CD14-positive monocyte (primary cell): ENCODE measurements at places on chromosomes 7 and 10. TPM values are rescaled to one million over a fixed set of nuclear protein-coding genes. Genes with fewer than 3 reads are reported as not detected.
A peak's percentile ranks its signal among the peaks of the same experiment; 100 is the strongest.

GRCh38 chr7:100443096-100443840, 7.0 kb upstream of the PPP1R35 start:
- H3K27ac ChIP-seq = no peak overlapping the region
- DNase-seq = no peak
- peaks cover 23% of the 10 kb centered on the region for H3K4me1 ChIP-seq
- H3K36me3 ChIP-seq = no peaks in the 10 kb centered on the region

DNA sequence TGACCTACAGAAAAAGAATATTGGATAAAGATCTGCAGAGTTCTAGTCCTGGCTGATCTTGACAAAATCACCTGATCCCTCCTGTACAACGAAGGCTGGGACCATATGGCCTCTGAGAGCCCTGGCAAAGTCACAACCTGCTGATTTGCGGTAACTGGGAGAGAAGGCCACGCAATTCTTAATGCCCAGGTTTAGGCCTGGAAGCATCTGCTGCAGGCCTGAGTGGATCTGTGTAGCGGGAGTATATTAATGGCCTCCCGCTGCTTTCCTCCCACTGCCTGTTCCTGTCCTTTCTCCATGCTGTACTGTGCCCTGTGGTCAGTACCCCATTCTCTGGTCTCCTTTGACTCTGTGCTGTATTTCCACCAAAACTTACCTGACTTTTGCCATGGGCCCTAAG, 24.2 kb downstream of the AKR1B1 start:
- no peaks in the 10 kb centered on the region for H3K36me3 ChIP-seq
- no peak overlapping the region for H3K27ac ChIP-seq
- no peak overlapping the region for H3K4me3 ChIP-seq
- peaks cover 18% of the 10 kb centered on the region for H3K4me1 ChIP-seq
- no peak for DNase-seq

DNA sequence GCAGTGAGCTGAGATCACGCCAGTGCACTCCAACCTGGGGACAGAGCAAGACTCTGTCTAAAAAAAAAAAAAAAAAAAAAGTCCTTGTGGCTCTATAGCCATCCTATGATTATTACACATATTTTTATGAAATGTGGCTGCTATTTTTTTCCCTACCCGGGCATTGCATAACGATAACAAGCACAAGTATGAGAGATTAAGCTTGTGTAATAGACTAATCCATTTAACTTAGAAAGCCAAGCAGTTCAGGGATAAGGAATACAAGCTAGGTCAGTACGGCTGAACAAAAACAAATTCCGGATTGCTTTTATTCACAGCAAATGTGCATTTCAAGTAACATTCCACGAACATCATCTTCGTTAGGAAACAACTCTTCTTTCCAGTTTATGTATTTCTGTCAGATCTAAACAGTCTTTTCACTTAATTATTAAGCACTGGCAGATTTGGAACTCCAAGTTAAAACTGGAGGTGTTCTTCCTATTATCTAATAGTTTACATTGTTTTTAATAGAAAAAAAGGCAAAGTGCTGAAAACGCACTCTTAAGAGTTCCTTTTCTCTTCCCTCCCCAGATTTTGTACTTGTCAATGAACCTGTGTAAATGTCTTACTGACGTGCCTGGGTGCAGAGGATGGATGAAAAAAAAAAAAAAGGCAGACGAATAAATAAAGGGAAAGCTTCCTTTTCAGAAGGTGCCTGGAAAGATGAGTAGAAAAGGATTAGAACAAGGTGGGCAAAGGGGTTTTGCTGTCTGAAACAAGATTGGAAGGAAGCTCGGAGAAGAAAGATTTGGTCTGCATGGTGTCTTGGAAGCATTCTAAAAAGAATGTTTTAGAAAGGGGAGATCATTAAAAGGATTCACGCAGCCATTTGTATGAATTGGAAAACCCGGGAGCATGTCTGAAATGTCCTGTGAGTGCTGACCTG, 81.1 kb downstream of the PRTFDC1 start:
- no peaks in the 10 kb centered on the region for H3K36me3 ChIP-seq
- no peak overlapping the region for H3K4me3 ChIP-seq
- DNase-seq = no peak
- H3K27ac ChIP-seq = no peak overlapping the region

- H3K36me3 ChIP-seq = no peaks in the 10 kb centered on the region
- DNase-seq = no peak
- peaks cover 37% of the 10 kb centered on the region for H3K4me1 ChIP-seq
- H3K27me3 ChIP-seq = no peaks in the 10 kb centered on the region
Observed at GRCh38 chr10:11697718-11698527, 44.3 kb upstream of the ECHDC3 start.

DNA sequence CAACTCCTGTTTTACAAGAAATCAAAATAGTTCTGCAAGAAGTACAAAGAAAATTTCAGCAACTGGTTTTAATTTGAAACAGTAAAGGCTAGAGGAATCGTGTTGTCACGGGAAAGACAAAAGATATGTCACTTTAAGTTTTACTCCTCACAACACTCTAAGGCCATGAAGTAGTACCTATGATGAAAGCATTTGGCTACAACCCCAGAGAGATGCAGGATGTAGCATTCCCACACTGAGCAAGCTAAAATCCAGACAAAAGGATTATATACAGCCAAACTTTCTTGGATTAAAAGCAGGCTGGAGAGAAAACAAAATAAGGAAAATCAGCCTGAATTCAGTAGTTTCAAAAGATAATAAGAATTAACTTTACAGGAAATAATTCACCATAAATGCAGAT, 245.5 kb upstream of the STEAP1 start:
- no peaks in the 10 kb centered on the region for H3K4me1 ChIP-seq
- H3K27me3 ChIP-seq = no peaks in the 10 kb centered on the region
- DNase-seq = no peak
- H3K36me3 ChIP-seq = no peaks in the 10 kb centered on the region

DNA sequence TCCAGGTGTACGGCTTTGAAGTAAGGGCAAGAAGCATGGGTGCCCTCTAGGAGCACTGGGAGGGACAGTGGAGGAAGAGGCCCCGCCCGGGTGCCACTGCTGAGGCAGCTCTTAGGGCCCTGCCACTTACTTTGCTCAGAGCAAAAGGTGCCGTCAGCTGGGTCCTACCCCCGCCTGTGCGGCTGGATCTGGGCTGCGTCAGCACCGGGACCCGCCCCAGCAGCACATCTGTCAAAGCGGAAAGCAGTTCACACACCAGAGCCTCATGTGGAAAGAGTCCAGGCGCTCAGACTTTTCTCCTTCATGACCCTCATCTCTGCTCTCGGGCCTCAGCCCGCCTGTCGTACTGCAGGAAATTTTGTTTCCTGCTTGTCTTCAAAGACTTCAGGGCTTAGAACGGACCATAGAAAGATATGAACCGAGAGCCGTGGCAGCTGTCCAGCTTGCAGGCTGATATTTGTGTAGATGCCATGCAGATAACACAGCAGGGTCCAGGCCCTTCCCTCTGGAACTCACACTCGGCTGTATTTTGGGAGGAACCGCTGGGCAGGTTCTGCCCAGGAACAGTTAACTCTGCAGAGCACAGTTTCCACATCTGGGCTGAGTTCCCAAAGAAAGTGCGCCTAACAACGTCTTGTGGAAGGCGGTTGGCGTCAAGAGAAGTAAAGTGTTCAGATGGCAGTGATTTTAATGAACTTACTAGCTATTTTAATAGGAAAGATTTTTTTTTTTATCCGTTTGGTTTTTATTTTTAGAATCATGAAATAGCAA, 44.3 kb upstream of the PRKAR1B start:
- no peaks in the 10 kb centered on the region for H3K4me1 ChIP-seq
- H3K27me3 ChIP-seq = no peaks in the 10 kb centered on the region
- no peak overlapping the region for H3K4me3 ChIP-seq
- no peak for DNase-seq
- peaks cover 17% of the 10 kb centered on the region for H3K36me3 ChIP-seq

DNA sequence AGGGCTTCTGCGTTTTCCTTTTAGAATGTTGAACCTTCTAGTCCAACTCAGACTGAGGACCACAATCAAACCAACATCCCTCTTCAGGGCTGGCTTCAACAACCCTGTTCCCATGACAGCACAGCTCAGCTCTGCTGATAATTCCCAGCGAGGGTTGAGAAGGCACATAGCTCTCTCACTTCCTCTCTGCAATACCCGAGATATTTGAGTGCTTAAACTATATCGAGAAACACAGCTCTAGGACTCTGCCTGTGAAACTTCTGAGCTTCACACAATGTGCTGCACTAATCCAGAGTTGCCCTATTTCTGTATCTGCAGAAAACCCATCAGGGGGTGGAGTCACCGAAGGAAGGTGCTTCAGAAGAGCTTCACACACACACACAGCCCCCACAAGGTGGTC, 1.6 kb upstream of the ADARB2 start:
- no peaks in the 10 kb centered on the region for H3K4me1 ChIP-seq
- H3K4me3 ChIP-seq = no peak overlapping the region
- DNase-seq = no peak
- peaks cover 40% of the 10 kb centered on the region for H3K27me3 ChIP-seq

DNA sequence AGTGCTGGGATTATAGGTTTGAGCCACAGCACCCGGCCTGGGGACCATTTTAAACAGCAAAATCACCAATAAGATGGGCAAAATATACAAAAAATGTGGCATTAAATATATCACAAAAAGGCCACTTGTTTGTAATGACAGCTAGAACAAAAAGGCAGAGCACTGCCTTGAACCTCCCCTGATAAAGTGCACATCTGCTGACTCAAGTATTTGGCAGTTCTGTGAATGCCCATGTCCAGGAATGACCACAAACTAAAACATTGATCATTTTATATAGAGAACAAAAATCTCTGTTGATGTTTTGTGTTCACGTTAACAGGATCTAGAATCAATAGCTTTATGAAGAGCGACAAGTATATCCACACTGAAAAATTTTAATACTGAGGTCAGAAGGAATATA, 21.5 kb downstream of the HERC4 start:
- no peak overlapping the region for H3K27ac ChIP-seq
- no peak for DNase-seq
- H3K36me3 ChIP-seq = peaks cover 24% of the 10 kb centered on the region

GRCh38 chr10:132648072-132648850, 110.7 kb downstream of the INPP5A start:
- no peak overlapping the region for H3K4me3 ChIP-seq
- no peaks in the 10 kb centered on the region for H3K27me3 ChIP-seq
- no peak overlapping the region for H3K27ac ChIP-seq
- DNase-seq = no peak

DNA sequence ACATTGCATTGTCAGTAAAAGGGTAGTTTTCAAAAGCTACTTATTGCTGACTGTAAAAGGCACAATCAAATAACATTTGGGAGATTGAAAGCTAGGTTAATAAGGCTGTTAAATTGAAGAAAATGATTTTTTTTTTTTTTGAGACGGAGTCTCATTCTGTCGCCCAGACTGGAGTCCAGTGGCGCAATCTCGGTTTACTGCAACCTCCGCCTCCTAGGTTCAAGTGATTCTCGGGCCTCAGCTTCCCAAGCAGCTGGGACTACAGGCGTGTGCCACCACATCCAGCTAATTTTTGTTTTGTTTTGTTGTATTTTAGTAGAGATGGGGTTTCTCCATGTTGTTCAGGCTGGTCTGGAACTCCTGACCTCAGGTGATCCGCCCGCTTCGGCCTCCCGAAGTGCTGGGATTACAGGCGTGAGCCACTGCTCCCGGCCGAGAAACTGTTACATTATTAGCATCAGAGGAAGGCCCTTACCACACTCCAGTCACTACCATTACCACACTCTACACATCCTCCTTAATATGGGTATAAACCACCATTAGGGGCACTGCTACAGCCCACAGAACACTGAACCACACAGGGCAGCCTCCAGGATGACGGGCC, 1.0 kb downstream of the CYP51A1 start:
- no peak for DNase-seq
- peaks cover 13% of the 10 kb centered on the region for H3K36me3 ChIP-seq
- no peaks in the 10 kb centered on the region for H3K27me3 ChIP-seq
- peaks cover 12% of the 10 kb centered on the region for H3K4me1 ChIP-seq
- H3K4me3 ChIP-seq = peak overlapping the region; percentile 98
- H3K27ac ChIP-seq = peak overlapping the region; percentile 86

DNA sequence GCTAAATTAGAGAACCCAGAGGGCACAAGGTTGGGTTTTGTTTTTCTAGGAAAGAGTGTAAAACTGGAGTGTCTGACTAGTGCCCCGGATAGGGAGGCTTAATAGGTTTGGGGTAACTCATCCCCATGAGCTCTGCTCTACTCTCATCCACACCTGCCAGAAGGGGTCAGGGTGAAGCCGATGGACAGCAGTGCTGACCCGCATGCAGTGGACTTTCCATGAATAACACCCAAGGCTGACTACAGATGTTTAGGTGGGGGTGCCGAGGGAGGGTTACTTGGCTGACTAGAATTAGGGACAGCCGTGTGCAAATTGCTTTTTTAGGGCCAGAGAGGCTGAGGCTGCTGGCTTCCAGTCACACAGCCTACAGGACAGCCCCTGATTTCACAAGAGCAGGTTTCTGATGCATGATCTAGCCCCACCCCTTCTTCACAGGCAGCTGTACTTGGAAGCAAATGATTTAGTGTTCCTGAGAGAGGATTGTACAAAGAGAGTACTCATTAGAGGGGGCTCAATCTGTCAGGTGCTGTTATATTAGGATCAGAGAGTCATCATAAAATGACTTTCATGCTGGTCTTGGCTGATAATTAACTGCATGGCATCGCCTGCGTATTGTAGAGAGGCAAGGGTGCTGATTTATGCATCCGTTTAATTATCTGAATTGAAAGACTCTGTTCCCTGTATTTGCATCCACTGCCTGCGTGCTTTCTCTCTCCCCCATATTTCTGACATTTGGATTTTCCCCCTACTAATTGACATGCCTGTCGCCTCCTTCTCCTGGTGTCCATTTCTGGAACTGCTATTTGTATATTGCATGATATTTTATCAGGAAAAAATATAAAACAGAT, 9.5 kb downstream of the INHBA start:
- H3K4me3 ChIP-seq = no peak overlapping the region
- H3K4me1 ChIP-seq = peaks cover 25% of the 10 kb centered on the region
- peak; percentile 58 for DNase-seq
- H3K27me3 ChIP-seq = no peaks in the 10 kb centered on the region

- no peaks in the 10 kb centered on the region for H3K27me3 ChIP-seq
- no peaks in the 10 kb centered on the region for H3K4me1 ChIP-seq
- no peak overlapping the region for H3K4me3 ChIP-seq
Observed at GRCh38 chr7:132113536-132114371, 462.5 kb downstream of the PLXNA4 start.

- H3K36me3 ChIP-seq = no peaks in the 10 kb centered on the region
- no peak overlapping the region for H3K27ac ChIP-seq
- no peaks in the 10 kb centered on the region for H3K27me3 ChIP-seq
- peaks cover 8% of the 10 kb centered on the region for H3K4me1 ChIP-seq
Observed at GRCh38 chr10:95716466-95716865, 22.7 kb upstream of the TCTN3 start.

DNA sequence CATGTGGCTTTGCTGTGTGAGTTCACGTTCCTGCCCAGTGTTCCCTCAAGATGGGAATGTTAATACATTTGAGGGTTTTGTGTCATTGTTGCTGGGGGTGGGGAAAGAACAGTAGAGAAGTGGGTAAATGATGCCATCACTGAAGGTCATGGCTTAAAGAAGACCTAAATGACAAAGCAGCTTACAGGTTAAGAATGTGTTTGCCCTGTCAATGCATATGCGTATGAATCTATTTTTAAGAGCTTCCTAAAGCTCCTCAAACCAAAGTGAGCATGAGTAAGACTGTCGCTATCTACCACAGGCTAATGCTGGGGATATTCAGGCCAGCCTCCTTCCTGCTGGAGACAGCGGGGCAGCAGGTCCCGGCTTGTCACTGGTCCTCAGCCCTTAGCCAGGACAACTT, 162.9 kb downstream of the CREB5 start:
- H3K4me1 ChIP-seq = no peaks in the 10 kb centered on the region
- H3K27ac ChIP-seq = no peak overlapping the region
- H3K27me3 ChIP-seq = no peaks in the 10 kb centered on the region
- no peak overlapping the region for H3K4me3 ChIP-seq

Gene TRIM50
- not detected in 2 replicates for polyA plus RNA-seq

Gene AKR1E2
- 0.74 TPM for polyA plus RNA-seq

Gene LFNG
- polyA plus RNA-seq = 121 and 156 TPM in 2 replicates

Gene KLLN
- polyA plus RNA-seq = 0.09 and 0.11 TPM in 2 replicates

Gene GNAT3
- polyA plus RNA-seq = not detected

Gene MLXIPL
- 0.23 and 0.24 TPM in 2 replicates for polyA plus RNA-seq

Gene SLC18A3
- polyA plus RNA-seq = not detected

Gene MBL2
- not detected for polyA plus RNA-seq
